Activated CD4-positive, alpha-beta memory T cell treated with anti-CD3 and anti-CD28 coated beads for 36 hours (primary cell): ENCODE measurements at places on chromosomes 3 and 15. TPM values are rescaled to one million over a fixed set of nuclear protein-coding genes. Genes with fewer than 3 reads are reported as not detected.

DNA sequence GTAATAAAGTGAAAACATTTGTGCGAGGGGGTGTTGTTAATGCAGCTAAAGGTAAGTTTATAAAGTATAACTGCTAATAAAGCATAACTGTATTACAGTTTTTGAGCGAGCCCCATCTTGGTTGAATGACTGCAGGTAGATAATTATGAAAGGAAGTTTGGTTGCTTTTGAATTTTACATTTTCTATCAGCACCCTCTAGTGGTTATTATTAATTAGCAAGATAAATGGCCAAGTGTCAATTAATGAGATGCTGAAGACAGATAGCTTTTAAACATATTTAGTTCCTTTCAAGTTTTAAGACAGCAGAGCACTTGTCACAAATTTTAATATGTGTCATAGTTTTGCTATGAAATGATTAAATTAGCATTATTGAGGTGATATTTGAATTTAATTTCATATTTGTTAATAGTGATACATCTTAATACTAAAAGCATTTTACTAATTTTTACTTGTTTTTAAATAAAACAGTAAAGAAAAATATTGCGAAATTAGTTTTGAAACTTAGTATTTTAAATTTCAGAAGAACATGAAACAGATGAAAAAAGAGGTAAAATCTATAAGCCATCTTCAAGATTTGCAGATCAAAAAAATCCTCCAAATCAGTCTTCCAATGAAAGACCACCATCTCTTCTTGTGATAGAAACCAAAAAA is 15.1 kb downstream of the U2SURP start:
- DNase-seq, result no peak
- H3K27me3 ChIP-seq, result no peaks in the 10 kb centered on the region
- peaks cover 47% of the 10 kb centered on the region for H3K36me3 ChIP-seq
- H3K4me1 ChIP-seq, result peaks cover 18% of the 10 kb centered on the region

GRCh38 chr3:154224366-154224765 is 99.9 kb downstream of the DHX36 start:
- no peak overlapping the region for H3K27ac ChIP-seq
- peaks cover 5% of the 10 kb centered on the region for H3K27me3 ChIP-seq
- H3K4me3 ChIP-seq, result no peak overlapping the region

HIGD2B gene
- total RNA-seq, result 0.27 TPM

SLC22A13 gene
- total RNA-seq, result 0.12 TPM
